ENCODE measurements at places on chromosomes 7 and 10. TPM values are rescaled to one million over a fixed set of nuclear protein-coding genes. Genes with fewer than 3 reads are reported as not detected.

DNA sequence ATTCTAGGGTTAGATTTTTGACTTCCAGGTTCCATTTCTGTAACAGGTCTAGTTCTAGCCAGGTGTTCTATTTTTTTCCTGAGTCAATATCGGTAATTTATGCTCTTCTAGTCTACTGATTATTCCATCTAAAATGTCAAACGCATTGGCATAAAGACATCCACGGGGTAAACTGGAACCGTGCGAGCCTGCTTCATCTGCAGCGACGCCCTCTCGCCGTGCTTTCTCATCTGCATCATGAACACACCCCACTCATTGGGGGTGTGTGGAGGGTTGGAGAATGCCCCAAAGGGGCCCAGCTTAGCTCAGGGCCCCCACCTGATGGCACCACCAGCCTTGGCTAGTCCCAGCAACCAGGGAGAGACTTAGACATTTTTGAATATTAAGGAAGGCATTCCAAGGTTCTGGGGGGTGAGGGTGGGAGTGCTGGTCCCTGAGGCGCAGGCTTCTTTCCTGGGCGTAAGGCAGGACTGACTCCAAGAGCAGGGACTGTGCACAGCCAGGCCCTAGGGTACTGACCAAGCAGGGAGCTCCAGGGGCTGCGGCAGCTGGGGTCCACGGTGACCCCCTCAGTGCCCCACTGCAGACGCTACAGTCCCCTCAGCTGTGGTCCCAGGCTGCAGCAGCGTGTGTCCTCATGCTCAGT lies 12.9 kb upstream of the CRYGN start:
- no peak for DNase-seq

DNA sequence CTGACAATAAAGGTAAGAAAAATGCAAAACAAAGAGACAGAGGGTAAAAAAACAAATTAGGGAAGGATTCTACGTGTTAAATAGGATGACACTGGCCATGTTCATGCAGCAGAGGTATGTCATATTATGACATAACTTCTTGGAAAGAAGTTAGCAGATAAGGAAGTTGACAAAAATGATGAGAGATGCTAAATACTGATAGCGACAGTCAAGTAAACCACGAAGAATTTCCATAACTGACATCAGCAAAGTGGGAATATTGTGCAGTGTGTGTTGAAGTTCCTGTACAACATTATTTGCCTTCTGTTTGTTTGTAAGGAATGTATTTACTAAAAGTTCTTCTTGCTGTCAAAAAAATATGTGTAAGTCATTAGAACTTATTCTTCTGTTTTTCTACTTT lies 29.5 kb downstream of the MDH2 start:
- DNase-seq, result no peak

CPA4 gene
- total RNA-seq, result not detected

AGK gene
- 62.6 TPM for total RNA-seq

- no peak for DNase-seq
Measured at GRCh38 chr10:85888004-85888403, 478.6 kb downstream of the GRID1 start.

GRCh38 chr10:92799568-92799967 lies 48.8 kb upstream of the EXOC6 start:
- DNase-seq, result no peak

- DNase-seq, result no peak
Measured at GRCh38 chr7:148253629-148254028, 336.9 kb upstream of the C7orf33 start.

- no peak for DNase-seq
Measured at GRCh38 chr10:117653170-117653515, 110.6 kb downstream of the EMX2 start.

CYP2E1 gene
- total RNA-seq, result 1.0 TPM

- DNase-seq, result no peak
Measured at GRCh38 chr10:132669208-132669861, 116.6 kb downstream of the NKX6-2 start.

SFTPA2 gene
- 5.3 TPM for total RNA-seq

DNA sequence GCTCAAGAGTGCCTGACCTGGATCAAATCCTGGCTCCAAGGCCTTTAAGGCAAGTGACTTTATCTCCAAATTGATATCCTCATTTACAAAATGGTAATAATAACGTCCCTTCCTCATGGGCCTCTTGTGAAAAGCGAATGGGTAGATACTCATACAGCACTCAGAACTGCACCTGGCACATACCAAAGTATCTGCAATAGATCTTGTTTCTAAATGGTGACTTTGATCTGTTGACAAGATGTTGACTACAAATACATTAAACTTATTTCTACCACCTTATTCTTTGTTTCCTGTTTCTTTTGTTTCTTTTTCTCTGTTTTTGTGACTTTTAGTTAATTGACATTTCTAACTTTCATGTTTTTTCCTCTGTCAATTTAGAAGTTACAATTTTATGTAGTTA lies 53.0 kb downstream of the RNLS start:
- no peak for DNase-seq

NCF1 gene
- total RNA-seq, result 0.29 TPM
